ENCODE measurements at places on chromosomes 2 and 18. TPM values are rescaled to one million over a fixed set of nuclear protein-coding genes. Genes with fewer than 3 reads are reported as not detected.

KIF5C gene
- 0.41 TPM for total RNA-seq

EVA1A gene
- total RNA-seq = 12.3 TPM

MEP1B gene
- 0.27 TPM for total RNA-seq

DCDC2C gene
- total RNA-seq = 0.36 TPM

RABL2A gene
- total RNA-seq = 8.2 TPM

IL36G gene
- 0.10 TPM for total RNA-seq

LGALSL gene
- 11.2 TPM for total RNA-seq

GNLY gene
- total RNA-seq = not detected

FIGN gene
- 2.1 TPM for total RNA-seq

CNGA3 gene
- not detected for total RNA-seq

SLC39A10 gene
- 23.2 TPM for total RNA-seq

GRHL1 gene
- 0.79 TPM for total RNA-seq

C2orf49 gene
- 18.6 TPM for total RNA-seq

CDKL4 gene
- not detected for total RNA-seq

TMEM37 gene
- total RNA-seq = 1.9 TPM

FAM237A gene
- not detected for total RNA-seq

GLI2 gene
- 18.5 TPM for total RNA-seq

CLEC4F gene
- not detected for total RNA-seq

TRMT61B gene
- 18.8 TPM for total RNA-seq

PKDCC gene
- 30.5 TPM for total RNA-seq

ELOA2 gene
- not detected for total RNA-seq

PLCL1 gene
- total RNA-seq = not detected

UGT1A8 gene
- not detected for total RNA-seq

SCYGR4 gene
- total RNA-seq = not detected

MYCN gene
- total RNA-seq = not detected

RAB31 gene
- total RNA-seq = 39.1 TPM

HTR2B gene
- 0.09 TPM for total RNA-seq

CYBRD1 gene
- 26.3 TPM for total RNA-seq

NEURL3 gene
- total RNA-seq = 1.7 TPM

NDUFS1 gene
- 50.3 TPM for total RNA-seq

TRPM8 gene
- total RNA-seq = 0.59 TPM

GALNT5 gene
- 2.8 TPM for total RNA-seq

RTP5 gene
- total RNA-seq = not detected

CPLX4 gene
- total RNA-seq = not detected

ABCB11 gene
- total RNA-seq = not detected

POTEC gene
- total RNA-seq = not detected
